Natural killer cell (primary cell): ENCODE measurements at places on chromosomes 6 and 20. TPM values are rescaled to one million over a fixed set of nuclear protein-coding genes. Genes with fewer than 3 reads are reported as not detected.

APOBEC2 gene
- total RNA-seq: not detected

CDC25B gene
- 147 TPM for total RNA-seq

VSX1 gene
- not detected for total RNA-seq

REPS1 gene
- total RNA-seq: 80.4 TPM

DNA sequence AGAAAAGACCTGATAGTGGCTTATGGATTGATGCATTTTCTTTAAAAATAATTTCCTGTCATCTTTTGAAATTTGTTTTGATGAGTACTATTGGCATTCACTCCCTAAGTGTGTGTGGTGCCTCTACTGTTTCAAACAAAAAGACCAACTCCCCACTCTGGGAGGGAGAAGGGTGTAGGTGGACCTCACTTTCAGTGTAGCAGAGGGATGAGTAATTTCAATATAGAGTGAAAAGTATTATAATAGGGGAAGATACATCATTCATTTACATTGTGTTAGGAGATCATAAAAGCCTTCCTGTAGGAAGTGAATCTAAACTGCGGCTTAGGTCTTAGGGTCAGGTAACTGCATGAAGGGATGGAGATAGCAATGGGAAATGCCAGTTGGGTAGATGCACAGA is 46.4 kb downstream of the SAMD3 start:
- no peak for DNase-seq

GRCh38 chr6:129134535-129134934 is 251.6 kb downstream of the LAMA2 start:
- no peak for DNase-seq

GRCh38 chr6:37201726-37202125 is 31.8 kb downstream of the PIM1 start:
- no peak for DNase-seq

- no peak for DNase-seq
Observed at GRCh38 chr6:117200067-117200466, 65.3 kb upstream of the VGLL2 start.

DNA sequence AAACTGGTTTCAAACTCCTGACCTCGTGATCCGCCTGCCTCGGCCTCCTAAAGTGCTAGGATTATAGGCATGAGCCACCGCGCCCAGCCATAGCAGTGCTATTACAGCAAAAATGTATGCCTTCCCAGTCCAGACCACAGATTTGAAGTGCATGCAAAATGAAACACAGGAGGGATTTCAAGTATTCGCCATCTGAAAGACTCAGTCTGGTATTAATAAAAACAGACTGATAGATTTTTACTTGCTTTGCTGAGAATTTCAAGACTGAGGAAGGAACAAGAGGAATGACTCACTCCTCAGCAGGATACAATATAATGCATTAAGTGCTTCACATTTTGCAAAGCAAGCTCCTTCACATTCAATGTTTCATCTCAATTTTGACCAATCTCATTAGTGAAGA is 134.9 kb downstream of the TMEM200A start:
- no peak for DNase-seq

DNA sequence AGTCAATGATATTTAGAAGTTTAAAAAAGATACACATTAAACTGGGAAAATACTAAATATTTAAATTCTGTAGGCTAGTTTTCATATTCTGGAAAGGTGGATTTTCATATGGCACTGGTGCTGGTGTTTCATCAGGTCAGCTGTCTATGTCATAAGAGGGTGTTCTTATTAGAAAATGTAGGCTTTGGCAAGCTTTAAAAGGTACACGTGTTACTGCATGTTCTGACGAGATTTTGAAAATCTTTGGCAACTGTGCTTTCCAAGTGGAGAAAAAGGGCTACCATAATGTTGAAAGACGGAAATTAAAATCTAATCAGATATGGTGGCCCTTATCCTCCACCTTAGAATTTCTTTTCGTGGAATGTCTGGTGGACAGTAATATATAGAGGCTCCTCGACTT is 30.0 kb downstream of the SLC22A3 start:
- no peak for DNase-seq

- no peak for DNase-seq
Observed at GRCh38 chr6:8642131-8642530, 206.8 kb upstream of the SLC35B3 start.

GRCh38 chr6:134719911-134720310 is 230.0 kb downstream of the ALDH8A1 start:
- DNase-seq: no peak

- DNase-seq: no peak
Observed at GRCh38 chr20:63176427-63177133, 39.4 kb downstream of the YTHDF1 start.

- no peak for DNase-seq
Observed at GRCh38 chr6:23175391-23175790, 606.0 kb downstream of the HDGFL1 start.

DNA sequence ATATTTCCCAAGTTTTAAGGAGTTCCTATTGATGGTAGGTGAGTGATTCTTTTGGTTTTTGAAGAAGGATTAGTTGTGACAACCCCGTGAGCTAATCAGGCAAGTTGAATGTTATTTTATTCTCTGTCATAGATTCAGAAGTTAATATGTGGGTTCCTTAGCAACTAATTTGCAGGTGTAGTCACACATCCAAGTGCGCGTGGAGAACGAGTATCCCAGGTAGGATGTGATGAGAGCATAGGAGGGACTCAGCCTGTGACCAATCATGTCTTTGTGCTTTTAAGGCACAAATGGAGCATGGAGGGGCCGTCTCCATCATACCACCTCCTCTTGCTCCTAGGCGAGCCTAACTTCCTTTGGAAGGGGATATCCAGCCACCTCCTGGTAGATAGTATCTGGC is 41.1 kb downstream of the PPP1R14C start:
- no peak for DNase-seq

DNA sequence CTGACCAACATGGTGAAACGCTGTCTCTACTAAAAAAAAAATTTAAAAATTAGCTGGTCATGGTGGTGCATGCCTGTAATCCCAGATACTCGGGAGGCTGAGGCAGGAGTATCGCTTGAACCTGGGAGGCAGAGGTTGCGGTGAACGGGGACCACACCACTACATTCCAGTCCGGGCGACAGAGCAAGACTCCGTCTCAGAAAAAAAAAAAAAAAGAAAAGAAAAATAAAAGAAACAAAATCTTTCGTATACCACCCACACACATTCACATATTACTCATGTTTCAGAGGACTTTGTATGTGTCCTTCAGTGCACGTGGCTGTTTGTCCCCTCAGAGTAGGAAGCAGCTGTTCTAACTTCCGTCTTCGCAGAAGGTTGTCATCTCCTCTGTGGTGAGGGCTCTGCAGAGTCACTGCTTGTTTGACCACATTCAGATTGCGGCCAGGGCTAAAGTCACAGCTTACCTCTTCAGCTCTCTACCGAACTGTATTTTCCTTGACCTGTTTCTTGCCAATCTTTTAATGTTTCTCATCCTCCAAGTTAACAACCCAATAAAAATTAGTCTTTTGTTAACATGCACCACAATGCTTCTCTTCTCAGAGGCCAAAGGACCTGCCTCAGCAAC is 36.6 kb upstream of the HIVEP1 start:
- peak; percentile 50 for DNase-seq

GRCh38 chr6:139944976-139945375 is 570.5 kb upstream of the CITED2 start:
- DNase-seq: no peak

DNA sequence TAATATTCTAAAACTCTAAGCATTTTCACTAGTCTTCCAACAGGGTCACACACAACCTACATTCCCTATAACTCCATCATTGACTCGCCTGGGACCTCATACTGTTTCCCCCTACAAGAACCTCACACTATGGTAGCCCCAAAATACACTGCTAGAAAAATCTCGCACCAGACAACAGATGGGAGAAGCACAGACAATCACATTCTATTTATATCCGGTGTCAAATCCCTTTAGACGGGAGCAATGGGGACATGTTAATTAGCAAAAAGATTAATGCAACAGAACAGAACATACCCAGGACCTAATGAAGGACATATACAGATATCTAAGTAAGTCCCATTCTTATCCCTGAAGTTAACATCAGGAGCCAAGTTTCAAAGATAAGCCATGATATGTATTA is 33.6 kb downstream of the TMX4 start:
- DNase-seq: no peak

DNA sequence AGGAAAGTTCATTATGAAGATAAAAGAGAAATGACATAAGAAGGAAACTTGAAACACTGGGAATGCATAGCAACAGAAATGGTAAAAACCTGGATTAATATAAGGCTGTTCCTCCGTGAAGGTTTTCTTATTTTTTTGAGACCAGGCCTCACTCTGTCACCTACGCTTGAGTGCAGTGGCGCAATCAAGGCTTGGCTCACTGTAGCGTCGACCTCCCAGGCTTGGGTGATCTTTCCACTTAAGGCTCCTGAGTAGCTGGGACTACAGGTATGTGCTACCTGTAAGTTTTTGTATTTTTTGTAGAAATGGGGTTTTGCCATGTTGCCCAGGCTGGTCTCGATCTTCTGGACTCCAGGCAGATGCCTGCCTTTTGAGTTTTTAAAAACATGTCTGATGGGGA is 51.7 kb downstream of the PANK2 start:
- DNase-seq: no peak

DNA sequence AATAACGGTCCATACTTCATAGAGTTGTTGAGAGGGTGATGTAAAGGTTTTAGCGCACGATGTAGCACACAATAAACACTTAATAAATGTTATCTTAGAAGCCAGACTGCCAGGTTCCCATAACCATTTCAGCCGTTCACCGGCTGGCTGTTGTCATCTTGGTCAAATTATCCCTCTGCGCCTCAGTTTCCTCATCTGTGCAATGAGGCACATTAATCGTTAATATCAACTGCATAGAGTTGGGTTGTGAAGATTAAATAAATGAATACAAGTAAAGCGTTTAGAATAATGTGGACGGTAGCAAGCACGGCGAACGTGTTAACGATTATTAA is 432 bp upstream of the PSMF1 start:
- DNase-seq: no peak

DNA sequence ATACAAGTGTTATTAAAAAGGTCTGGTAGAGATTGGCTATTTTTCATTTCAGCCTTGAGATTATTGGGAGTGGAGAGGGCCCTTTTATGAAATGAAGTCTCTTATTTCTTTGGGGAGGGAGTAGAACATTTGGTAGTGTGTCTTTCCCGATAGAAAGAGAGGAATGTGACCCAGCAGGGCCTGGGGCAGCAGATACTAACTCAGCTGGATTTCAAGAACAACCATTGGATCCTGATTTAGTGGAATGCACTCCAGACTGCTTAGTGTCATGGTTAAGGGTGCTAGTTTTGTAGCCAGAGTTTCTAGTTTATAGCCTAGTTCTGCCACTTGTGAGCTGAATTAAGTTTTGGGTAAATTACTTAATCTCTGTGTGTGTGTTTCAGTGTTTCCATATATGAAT is 18.4 kb upstream of the FLRT3 start:
- no peak for DNase-seq

DNA sequence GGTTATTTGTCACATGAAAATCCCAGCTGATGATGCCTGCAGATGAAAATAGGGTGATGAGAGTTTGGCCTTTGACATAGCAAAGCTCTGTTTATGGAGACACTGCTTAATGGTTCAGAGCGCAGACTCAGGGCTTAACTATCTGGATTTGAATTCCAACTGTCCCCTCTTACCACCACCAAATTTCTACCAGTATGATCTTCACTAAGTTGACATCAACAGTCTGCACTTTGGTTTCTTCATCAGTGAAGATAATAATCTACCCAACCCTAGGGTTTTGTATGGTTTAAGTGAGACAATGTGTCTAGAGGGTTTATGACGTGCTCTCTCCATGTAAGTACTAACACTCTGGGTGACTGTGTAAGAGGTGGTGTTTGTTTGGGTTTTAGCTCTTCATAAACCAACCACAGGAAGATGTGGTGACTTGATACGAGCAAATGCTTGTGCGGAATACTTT is 151.4 kb upstream of the TNFAIP3 start:
- DNase-seq: peak; percentile 92

GRCh38 chr6:6505111-6505510 is 83.4 kb upstream of the LY86 start:
- no peak for DNase-seq

DNA sequence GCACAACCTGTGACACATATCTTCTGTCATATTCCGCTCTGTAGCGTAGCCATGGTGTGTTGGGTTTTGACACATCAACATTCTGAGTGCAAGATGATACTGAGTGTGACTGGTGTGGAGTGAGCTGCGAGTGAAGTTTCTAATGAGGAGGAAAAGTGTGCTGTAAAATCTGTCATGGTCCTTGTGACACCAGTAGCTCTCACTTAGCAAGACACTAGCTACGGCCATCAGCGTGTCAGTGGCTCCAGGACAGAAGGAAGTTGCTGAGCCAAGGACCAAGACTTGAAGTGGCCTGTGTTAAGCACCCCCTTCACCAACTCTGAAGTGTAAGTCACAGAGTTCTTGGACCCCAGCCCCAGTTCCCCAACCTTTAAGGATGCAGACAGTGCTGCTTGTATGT is 72.1 kb downstream of the TSHZ2 start:
- no peak for DNase-seq

DNA sequence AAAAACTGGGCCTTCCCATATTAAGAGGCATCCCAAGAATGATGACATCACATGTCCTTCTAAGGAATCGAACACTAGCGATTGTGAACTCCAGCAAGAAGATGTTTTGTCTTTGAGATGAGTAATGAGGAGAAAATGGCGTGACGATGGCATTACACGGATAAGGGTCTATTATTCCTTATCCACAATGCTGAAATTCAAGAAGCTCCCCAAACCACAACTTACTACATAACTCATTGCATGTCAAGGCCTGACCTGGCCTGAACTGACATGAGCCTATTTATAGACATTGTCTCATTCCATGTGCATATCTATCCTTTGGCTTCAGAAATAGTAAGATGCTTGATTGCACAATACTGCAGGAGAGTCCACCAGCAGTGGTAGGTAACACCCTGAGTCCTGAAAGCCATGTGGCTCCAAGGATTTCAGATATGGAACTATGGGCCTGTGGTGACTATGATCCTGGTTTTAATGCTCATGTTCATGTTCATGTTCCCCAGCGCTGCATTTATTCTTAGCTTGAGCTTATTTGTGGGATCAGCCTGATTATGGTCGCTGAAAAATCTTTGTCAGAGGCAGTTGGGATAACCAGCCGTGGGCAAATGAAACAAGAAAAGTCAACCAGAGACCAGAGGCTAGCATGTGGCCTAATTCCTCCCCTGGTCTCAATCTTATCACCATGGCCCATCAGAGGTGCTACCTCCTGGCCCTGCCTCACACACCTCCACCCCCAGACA is 183.2 kb upstream of the JARID2 start:
- DNase-seq: no peak

DNA sequence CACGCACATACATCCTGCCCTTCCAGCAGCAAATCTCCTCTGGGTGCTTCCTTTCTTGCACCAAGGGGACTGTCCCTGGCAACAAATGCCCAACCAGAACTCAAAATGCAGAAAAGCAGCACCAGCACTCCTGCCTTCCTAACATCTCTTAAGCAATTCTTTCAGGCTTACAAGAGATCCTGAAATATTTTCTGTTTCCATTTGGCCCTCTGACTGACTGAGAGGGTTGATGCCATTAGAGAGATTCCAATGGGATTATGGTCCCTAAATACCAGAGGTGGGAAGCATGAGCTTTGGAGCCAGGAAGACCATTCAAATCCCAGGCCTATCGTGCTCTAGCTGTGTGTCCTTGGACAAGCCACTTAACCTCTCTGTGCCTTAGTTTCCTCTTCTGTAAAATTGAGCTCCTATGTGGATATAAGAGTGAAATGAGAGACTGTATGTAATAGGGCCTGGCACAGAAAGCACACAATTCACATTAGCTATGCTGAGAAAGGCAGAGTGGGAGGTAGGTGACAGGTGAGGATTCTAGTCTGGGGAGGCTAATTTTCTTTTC is 56.8 kb downstream of the PRDM1 start:
- DNase-seq: no peak
